IPS DF 19.7 (cell line): ENCODE measurements at places on chromosomes 3 and 15.

DNA sequence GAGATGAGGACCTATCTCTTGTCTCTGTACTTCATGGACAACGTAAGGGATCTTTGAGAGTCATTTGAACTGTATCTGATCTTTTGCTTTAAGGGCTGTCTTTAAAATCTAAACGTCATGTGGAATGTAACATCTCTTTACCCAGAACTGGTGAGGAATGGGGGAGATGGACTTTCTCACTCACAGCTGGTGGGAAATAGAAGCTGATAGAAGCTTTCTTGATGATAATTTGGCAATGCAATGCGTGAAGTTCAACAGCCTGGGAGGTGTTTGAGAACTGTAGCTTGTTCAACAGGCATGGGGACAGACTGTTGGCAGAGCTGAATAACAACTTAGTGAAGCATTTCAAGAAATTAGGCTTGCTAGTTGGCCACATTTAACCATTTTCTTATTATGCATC is 21.5 kb upstream of the RORA start:
- no peak for DNase-seq

GRCh38 chr3:70811880-70812279 is 499.4 kb upstream of the MDFIC2 start:
- no peak for DNase-seq

DNA sequence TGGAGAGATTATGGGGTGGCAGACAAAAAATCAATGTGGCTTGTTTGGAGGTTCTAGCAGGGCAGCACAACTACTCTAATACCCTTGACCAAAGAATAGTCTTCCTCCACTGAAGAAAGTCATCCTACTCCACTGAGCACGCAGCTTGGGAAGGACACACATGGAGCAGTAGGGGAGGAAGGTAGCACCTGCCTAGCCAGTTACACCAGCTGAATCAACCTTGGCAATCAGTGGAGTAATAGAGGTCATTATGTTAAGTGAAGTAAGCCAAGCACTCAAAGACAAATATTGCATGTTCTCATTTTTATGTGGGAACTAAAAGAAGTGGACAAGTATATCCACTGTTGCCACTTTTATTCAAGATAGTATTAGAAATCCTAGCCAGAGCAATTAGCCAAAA is 555.8 kb upstream of the ALCAM start:
- DNase-seq: no peak

DNA sequence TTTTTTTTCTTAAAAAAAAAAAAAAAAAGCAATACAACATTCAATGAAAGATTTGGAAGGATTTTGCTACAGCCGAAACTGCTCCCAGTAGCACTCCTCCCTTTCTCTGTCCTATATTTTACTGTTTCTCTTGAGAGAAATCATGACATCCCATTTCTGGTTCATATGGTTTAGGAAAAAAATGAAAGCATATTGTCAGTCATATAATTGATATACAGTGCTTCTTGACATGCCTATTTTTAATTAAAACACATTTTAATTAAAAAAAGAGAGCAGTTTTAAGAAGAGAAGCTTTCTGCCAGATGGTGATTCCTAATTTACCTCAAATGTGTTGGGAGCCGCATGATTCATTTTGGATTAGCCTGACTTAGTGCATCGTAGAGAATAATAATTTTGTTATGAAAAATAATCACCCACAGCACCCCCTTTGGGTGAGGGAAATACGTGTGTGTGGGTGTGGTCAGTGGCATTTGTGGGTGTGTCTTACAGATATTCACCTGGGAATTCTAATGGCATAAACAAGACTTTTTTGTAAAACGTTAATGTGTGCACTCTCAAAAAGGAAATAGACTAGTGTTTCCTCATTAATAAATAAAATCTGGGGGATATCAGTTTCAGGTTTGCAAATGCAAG is 544.5 kb downstream of the MFSD1 start:
- DNase-seq: no peak

DNA sequence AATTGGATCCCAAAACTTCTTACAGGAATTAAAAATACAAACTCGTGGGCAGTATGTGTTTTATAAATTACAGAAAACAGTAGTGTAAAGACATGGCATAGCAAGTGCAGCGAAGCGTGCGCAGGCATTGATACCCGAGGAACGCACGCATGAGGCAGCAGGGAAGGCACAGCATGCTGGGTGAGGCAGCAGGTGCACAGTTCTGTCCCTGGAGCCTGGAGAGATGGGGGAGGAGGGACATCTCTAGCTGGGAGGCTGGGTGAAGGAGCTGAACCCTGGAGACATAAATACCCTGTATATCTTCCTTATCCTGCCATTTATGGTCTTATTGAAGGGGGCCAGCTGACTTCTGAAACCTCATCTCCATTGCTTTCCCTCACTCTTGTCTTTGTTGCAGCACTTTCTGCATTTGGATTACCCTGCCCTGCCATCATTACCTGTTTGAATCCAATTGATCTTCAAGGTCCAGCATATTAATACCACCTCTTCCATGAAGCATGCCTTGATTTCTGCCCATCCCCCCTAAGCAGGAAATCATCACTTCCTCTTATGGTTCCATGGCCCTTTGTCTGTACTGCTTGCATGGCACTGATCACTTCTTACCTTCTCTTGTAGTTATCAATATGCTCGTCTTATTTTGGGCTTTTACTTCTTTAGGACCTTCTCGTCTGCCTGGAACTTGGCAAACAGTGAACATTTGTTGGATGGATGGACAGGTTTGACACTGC is 20.5 kb downstream of the LPP start:
- DNase-seq: no peak

GRCh38 chr3:41521010-41521655 is 321.8 kb downstream of the CTNNB1 start:
- no peak for DNase-seq

GRCh38 chr3:38354588-38355330 is 8.2 kb downstream of the XYLB start:
- no peak for DNase-seq

GRCh38 chr3:65678516-65678915 is 360.2 kb downstream of the MAGI1 start:
- no peak for DNase-seq

- DNase-seq: no peak
Measured at GRCh38 chr15:38307861-38308641, 55.4 kb downstream of the SPRED1 start.

GRCh38 chr3:58414538-58415197 is 19.0 kb downstream of the PDHB start:
- DNase-seq: no peak

DNA sequence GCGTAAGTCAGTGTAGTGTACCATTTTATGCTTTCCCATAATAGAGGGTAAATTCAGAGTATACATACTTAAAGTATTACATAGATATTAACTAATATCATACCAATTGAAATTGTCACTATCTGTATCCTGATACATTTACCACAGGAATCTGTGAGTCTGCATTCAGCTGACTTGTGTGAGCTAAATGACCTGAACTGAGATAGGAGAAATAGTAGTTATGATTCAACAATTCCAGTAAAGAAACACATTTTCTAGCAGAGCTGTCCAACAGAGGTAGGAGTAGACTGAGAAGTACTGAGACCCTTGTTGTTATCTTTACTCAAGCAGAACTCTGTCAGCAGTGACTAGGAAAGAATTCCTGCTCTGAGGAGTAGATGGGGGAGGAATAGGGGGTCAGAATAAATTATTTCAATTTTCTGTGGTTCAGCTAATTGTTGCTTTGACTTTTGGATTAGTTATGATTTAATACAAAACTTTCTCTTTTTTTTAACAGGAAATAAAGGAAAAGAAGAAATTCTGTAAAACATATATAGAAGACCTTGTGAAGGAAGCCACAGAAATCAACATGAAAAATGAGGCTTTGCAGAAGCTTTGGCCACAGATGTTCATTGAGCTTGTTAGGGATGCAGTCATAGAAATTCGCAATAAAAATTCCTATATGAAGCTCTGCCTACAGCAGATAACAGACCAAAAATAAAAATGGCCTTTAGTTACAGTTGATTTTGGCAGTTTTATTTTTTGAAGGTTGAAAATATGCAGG is 66.2 kb upstream of the THSD4 start:
- no peak for DNase-seq

DNA sequence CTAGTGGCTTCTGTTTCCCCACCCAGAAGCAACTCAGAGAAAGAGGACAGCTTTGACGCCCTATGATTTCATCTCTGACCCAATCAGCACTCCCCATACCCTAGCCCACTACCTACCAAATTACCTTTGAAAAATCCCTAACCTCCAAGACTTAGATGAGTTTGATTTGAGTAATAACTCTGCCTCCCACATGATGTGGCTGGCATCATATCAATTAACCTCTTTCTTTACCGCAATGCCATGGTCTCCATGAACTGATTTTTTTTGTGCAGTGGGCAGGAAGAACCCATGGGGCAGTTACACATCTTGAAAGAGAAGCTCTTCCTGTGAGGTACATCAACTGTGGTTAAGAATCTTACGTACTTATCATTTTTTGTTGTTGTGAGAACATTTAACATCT is 25.5 kb upstream of the APOD start:
- no peak for DNase-seq

DNA sequence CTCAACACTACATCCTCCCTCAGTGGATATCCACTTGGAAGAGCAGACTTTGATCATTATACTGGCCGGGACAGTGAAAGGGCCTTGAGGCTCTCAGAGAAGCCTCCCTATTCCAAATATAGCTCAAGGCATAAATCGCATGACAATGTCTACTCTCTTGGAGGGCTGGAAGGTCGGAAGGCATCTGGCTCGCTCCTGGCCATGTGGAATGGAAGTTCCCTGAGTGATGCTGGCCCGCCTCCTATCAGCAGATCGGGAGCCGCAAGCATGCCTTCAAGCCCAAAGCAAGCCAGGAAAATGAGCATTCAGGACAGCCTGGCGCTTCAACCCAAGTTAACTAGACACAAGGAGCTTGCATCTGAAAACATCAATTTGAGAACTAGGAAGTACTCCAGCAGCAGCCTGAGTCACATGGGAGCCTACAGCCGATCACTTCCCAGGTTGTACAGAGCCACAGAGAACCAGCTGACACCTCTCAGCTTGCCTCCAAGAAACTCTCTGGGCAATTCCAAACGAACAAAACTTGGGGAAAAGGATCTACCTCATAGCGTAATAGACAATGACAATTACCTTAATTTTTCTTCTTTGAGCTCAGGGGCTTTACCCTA is 25.4 kb downstream of the PHLDB2 start:
- no peak for DNase-seq

DNA sequence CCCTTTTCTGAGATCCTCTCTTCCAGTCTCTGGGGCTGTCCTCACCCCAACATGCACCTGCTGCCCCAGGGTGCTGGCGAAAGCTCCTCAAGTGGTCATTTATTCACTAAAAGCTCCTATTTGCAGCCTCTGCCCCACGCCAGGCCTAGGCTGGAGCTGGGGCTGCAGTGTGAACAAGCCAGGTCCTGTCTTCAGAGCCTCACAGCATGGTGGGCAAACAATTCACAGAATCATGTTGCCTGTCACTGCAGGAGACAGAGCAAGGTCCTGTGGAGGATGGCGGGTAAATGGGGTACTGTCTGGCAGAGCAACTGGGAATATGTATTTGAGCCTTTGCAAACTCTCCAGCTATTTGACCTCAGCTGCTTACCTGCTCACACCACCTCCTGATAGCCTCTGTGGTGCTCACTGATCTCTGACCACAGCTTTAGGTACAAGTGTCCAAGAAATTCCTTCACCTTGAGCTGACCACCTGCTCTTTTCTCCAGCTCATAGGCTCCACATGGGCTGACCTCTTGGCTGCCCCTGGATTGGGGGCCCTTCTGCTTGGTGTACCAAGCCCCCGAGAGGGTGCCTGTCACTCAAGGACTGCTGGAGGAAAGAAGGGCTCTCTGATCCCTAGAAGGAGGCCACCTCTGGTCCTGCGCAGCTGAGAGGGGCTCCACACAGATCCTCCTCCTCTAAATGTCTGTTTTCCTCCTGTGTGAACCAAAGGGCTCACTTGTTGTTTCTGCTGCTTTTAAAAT is 35.6 kb downstream of the AMOTL2 start:
- DNase-seq: no peak

DNA sequence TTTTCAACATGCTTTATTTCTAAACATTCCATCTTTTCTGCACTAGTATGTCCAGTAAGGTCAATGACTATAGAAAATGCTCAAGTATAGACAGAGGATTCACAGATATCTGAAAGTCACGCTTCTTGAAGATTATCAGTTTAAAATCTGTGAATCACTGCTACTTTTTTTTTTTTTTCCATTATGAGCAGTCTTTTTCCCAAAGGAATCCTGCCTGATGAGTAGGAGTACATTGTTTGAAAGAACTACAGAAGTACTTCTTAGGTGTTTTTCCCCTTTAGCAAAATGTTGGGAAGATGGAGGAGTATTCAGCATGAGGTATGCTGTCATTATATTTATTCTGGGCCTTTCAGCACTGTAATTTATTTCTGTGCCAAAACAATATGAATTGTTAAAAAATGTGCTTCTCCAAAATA is 266.2 kb downstream of the NLGN1 start:
- DNase-seq: no peak

GRCh38 chr3:89606151-89606550 is 498.7 kb downstream of the EPHA3 start:
- DNase-seq: no peak

DNA sequence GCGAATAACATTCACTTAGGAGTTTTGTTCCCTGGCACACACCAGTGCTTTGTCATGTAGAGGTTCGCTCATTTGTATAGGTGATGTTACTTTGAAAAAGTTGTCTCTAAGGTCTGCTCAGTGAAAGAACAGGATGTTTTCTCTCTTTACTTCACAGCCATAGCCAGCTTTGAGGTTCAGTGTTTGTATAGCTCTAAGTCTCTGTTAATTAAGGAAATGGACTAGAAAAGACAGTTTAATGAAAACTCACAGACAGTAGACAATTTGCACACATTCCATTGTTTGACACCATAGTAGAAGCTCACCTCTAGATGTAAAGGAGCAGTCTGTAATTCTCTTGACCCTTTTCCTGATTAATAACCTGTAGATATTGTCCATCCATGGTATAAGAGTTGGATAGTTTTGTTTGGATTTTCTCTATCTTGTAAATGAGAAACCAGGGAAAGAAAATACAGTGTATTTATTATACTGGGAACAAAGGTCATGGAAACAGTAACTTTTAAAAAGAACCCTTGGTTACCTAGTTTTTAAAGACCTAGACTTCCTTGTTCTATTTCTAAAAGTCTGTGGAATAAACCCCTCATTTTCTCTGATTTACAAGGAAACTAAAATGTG is 50.4 kb downstream of the PDE8A start:
- DNase-seq: no peak

DNA sequence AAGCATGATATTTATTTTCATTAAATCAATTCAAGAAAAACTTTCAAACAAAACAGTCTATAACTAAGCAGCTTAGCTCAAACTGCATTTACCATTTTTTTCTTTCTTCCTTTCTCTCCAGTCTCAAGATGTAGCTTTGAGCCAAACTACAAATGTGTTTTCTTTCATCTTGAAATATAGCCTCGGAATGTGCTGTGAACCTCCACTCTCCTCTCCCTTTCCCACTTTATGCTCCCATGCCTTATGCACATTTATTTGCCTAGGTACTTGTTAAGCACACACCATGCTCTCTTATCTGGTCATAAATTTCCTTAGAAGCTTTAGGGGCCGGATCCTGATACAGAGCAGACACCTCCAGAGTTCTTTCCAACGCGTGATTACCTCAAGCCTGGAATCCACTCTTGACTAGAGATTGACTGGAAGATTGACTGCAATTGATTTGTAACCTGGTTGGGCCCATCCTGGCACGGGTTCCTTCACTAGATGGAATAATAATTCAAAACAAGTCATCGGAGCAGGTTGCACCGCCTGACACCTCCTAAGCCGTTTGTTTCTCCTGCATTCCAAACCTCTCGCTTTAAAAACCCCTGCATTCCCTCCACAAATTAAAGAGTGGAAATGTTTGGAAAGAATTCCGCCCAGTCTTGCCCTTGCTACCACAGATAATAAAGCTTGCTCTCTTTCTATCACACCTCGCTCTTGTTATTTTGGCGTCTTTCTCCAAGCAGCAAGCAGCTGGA is 344.7 kb downstream of the CHL1 start:
- DNase-seq: no peak
